T-helper 2 cell treated with Interferon-gamma antibody and Interleukin-4, amounts not matched to agents 100 ng/mL and 5 ng/mL, for 36 hours (primary cell): ENCODE measurements at places on chromosomes 12 and 14. TPM values are rescaled to one million over a fixed set of nuclear protein-coding genes. Genes with fewer than 3 reads are reported as not detected.

The GLTP gene
- total RNA-seq, result 23.9 and 24.8 TPM in 2 replicates

The GYS2 gene
- total RNA-seq, result 0.11 and 0.23 TPM in 2 replicates

The HOXC11 gene
- total RNA-seq, result not detected in 2 replicates

The CCDC197 gene
- total RNA-seq, result not detected in 2 replicates

The MYL6B gene
- total RNA-seq, result 69.9 and 70.7 TPM in 2 replicates

The OR4M1 gene
- total RNA-seq, result not detected in 2 replicates

The CHD8 gene
- total RNA-seq, result 129 and 136 TPM in 2 replicates

The NPFF gene
- not detected in 2 replicates for total RNA-seq

The OAS2 gene
- 140 and 153 TPM in 2 replicates for total RNA-seq

The LMO3 gene
- not detected in 2 replicates for total RNA-seq

The TSPAN19 gene
- total RNA-seq, result not detected in 2 replicates

The E2F7 gene
- 19.6 and 21.0 TPM in 2 replicates for total RNA-seq
